H1 (cell line): ENCODE measurements at places on chromosomes 7 and 10. TPM values are rescaled to one million over a fixed set of nuclear protein-coding genes. Genes with fewer than 3 reads are reported as not detected.

GRCh38 chr7:124041439-124041838 lies 8.6 kb upstream of the TMEM229A start:
- DNase-seq: no peak

DNA sequence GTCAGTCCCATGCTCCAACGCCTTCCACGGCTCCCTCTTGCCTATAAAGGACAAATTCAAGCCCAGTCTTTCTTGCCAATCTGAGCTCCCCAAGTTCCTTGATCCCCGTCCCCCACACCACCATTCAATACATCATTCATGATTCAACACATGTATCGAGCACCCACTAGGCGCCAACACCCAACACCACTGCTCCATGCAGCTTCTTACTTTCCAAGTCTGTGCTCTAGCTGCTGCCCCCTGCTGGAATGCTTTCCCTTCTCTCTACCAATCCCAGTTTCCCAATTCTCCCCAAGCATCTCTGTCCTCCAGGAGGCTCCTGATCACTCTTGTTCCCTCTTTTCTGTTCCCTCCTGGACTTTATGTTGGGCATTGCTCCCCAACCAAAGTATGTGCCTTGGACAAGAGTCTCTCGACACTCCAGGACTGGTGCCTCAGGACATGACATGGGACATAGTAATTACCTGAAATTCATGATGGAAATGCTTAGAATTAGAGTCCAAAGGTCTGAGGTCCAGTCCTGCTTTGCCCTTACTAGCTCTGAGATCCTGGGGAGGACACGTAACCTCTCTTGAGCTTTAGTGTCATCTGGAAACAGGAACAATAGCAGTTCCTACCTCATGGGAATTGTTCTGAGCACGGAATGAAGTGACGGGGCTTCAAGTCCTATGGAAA lies 172.7 kb downstream of the NEURL1 start:
- DNase-seq: no peak

- DNase-seq: peak; percentile 16
Measured at GRCh38 chr7:140051820-140052219, 10.9 kb downstream of the PARP12 start.

DNA sequence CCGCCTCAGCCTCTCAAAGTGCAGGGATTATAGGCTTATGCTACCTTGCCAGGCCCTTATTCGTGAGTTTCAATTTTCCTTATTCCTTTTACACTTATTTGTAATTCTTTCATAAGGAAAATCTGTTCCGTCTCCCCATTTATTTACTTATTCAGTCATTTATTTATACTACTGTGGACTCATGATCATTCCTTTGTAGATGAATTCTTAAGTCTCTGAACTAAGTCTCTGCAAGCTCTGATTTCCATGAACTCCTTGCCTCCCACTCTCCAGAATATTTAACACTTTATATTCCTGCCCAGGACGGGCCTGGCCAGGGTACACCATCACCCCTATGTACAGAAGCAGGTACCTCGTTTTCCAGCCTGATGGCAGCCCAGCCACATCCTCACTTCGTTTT lies 39.4 kb downstream of the PFKFB3 start:
- no peak for DNase-seq

DNA sequence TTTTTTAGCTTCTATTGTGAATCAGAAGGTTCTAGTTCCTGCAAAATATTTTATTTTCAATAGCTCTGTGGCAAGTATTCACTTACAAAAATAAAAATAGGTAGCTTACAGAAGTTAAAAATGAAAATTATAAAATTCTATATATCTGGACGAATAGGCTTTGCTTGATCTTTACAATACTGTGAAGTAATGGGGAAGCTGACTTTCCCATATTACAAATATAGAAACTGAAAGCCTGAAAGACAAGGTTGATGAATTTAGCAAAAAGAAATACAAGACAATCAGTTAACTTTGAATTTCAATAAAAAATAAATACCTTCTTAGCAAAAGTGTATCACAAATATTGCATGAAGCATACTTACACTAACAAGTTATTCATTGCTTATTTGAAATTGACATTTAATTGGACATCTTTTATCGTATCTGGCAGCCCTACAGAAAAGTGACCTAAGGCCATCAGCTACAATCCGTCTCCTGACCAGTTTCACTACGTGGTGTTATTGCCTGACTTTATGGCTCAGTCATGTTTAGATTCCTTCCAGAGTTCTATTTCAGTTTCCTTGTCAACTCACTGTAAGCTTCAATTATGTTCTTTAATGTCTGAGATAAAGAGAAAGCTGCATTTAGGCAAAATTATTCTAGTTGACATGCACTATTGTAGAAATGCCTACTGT lies 310.5 kb upstream of the HGF start:
- DNase-seq: no peak

DNA sequence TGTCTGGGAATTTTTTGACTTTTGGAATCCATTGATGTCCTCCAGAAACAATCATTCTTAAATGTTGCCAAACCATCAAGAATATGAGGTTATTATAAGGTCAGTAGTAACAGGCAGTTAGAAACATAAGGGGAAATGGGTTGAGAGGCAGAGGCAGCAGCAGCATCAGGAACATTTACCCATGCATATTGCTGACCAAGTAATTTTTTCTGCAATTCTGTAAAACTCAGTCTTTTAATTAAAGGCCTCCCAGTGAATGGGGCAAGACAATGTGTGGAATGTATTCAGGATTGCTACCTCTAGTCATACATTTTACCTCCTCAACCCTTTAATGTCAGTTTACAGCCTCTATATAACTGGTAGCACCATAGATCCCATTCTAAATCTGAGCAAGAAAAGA lies 66.5 kb upstream of the SKAP2 start:
- DNase-seq: no peak

DNA sequence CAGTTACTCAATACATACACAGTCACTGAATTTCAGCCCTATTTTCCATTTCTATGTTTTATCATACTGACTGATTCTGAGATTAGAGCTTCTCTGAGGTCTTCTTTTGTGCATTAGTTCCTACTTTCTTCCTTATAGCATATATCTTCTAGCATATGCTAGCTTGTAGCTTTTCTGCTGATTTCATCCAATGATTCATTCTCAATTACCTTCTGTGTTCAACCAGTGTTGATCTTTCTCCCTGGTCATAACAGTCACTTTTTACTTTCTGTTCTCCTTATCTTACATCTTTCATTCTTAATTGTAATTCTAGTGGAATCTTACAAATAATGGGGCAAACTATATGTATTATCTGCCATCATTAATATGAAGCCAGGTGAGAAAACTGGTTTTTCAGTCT lies 159.5 kb upstream of the HGF start:
- no peak for DNase-seq

GRCh38 chr7:30165590-30165989 lies 30.8 kb downstream of the MTURN start:
- DNase-seq: no peak

DNA sequence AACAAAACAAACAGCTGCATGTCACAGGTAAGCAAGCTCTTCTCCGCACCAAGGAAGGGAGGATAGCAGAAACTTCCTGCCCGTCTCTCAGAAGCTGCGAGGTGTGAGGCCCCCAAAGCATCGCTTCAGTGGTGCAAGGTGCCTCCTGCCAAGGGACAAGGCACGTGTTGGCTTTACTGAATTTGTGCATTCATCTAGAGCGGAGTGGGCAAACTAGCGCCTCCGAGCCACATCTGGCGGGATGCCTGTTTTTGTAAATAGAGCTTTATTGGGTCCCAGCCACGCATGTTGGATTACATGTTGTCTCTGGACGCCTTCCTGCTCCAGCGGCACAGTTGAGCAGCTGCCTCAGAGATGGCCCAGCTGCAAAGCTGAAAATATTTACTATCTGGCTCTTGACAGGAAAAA lies 27.7 kb downstream of the PHYH start:
- DNase-seq: peak; percentile 52

- no peak for DNase-seq
Measured at GRCh38 chr10:113216102-113216501, 266.1 kb downstream of the TCF7L2 start.

DNA sequence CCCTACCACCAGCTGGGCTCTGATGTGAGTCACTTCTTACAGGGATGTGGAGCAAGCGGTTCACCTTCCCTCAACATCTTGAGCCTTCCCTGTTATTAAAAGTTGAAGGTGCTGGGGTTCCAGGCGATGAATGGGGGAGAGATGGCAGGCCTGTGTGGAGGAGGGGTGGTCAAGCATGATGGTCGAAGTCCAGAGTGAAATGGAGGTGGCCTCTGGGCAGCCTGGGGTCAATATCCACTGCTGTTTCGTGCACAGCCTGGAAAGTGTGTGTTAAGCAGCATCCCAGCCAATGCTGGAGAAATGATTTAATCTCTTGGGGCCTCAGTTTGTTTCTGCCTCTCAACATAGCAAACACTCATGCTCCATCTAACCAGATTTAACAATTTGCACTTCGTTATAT lies 33.7 kb upstream of the DMBT1 start:
- no peak for DNase-seq

DNA sequence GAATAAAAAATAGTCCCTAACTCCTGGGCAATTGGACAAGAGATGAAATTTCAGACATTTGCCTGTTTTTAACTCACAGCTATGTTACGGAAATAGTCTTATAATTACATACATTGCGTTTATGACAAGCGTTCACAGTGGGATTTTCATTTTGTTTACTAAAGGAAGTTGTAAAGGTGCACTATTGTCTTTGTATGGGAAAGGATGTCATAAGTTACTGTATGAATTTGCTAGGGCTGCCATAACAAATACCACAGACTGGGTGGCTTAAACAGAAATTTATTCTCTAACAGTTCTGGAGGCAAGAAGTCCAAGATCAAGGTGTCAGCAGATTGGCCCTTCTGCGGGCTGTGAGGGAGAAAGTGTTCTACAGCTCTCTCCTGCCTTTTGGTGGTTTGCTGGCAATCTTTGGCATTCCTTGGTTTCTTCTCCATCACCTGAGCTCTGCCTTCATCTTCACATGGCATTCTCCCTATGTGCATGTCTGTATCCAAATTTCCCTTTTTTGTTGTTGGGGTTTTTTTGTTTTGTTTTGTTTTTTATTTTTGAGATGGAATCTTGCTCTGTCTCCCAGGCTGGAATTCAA lies 5.6 kb downstream of the NFE2L3 start:
- DNase-seq: no peak

DNA sequence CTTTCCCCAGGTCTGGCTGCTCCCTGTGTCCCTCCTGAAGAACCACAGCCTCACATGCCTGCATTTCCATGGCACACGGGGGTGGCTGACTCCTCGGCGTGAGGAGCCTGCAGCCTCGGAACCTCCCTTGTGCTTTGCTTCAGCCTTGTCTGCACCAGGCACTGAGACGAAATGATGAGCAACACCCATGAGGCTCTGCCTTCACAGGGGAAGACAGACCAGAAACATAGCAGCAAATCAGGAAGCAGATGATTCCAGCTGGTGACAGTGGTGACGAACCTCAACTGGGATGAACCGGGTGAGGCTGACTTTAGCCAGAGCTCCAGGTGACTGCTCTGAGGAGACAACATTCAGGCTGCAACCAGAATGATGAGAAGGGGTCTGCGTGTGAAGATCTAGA lies 84.5 kb upstream of the SMNDC1 start:
- no peak for DNase-seq

- DNase-seq: no peak
Measured at GRCh38 chr7:43117095-43117494, 4.6 kb downstream of the HECW1 start.

DNA sequence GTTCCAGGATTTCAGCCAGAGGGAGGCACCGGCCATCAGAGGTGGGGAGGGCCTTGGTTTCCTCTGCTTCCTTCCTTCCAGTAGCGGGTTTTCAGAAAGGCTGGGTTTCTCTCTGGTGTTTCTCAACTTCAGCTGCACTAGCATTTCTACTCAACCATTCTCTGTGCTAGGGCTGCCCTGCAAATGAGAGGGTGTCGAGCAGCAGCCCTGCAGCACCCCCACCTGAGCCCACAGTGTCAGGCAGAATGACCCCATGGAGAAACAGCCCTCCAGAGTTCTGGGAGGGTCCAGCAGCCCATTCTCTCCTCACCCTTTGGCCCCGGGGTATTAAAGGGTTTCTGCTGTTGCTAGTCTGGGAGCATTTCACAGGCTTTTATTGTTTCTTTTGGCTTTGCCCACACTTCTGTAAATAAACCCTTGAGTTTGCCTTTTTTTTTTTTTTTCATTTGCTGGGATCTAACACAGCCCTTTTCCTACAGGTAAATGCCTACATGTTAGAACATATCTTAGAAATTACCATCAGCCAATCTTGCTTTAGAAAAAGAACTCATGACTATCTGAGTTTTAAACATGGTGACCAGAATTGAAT lies 151.5 kb upstream of the VIPR2 start:
- no peak for DNase-seq

GRCh38 chr7:141409801-141410329 lies 141.3 kb upstream of the AGK start:
- no peak for DNase-seq

DNA sequence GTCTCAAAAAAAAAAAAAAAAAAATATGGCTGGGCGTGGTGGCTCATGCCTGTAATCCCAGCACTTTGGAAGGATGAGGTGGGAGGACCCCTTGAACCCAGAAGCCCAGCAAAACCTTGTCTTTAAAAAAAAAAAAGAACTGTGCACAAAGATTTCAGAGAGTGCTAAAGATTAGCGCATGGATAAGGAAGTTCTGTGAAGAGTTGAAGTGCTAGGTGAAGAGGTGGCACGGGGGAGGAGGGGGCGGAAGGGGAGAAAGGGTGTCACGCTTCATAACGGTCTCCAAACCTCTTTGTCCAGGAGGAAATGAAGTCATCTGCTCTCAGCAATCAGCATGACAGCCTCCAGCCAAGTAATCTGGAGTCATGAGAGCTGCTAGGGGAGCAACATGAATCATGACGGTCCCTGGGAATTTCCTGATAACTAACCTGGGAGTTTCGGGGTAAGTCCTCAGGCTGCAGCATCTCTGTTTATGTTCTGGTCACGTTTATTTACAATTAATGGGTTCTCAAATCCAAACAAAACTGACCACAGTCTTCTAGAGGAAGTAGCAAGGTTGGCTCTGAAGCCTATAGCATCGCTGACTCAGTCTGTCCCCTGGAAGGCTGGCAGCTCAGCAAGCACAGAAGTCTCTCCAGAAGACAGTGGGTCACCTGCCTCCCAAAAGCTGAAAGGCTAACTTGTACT lies 1.9 kb upstream of the PLAU start:
- DNase-seq: no peak

- no peak for DNase-seq
Measured at GRCh38 chr10:88106366-88106765, 242.9 kb downstream of the PTEN start.

GRCh38 chr10:71421075-71421434 lies 24.3 kb downstream of the CDH23 start:
- no peak for DNase-seq

- DNase-seq: no peak
Measured at GRCh38 chr10:49310460-49310859, 11.5 kb downstream of the C10orf71 start.

UPK3BL2 gene
- 18.3 and 22.6 TPM in 2 replicates for polyA plus RNA-seq

TAF6 gene
- 66.7 and 113 TPM in 2 replicates for polyA plus RNA-seq

HABP2 gene
- polyA plus RNA-seq: not detected in 2 replicates

AZGP1 gene
- 0.57 and 0.68 TPM in 2 replicates for polyA plus RNA-seq

FBXL13 gene
- polyA plus RNA-seq: 1.1 and 1.2 TPM in 2 replicates

CCDC172 gene
- polyA plus RNA-seq: 0.91 and 1.1 TPM in 2 replicates

RNF32 gene
- 0.48 and 0.72 TPM in 2 replicates for polyA plus RNA-seq

RADIL gene
- 5.4 and 7.6 TPM in 2 replicates for polyA plus RNA-seq

GPC2 gene
- 25.3 and 47.8 TPM in 2 replicates for polyA plus RNA-seq

HOXA9 gene
- not detected in 2 replicates for polyA plus RNA-seq

ACTL6B gene
- 4.5 and 4.6 TPM in 2 replicates for polyA plus RNA-seq

ENO4 gene
- 0.33 and 0.77 TPM in 2 replicates for polyA plus RNA-seq
